ENCODE measurements at places on chromosomes 16 and 17.

GRCh38 chr17:78817123-78817522, 23.5 kb downstream of the USP36 start:
- peak; percentile 20 for DNase-seq

DNA sequence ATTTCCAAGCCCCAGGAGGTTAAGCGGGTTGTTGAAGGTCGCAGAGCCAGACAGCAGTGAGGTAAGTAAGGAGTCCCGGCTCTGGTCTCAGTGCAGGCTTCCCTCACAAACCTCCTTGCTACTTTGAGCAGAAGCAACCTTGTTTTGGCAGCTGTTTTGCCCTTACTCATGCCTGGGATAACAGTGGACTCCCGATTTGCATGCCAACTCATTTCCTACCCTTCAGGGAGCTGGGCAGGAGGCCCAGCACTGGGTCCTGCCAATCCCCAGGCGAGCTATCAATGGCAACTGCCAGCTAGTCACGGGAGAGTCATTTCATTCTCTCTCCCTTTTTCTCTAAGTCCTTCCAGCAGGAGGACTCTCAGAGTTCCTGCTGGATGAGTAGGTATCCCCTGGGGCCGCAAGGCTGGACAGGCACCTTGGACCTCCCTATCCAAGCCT, 72.0 kb upstream of the KSR1 start:
- no peak for DNase-seq

DNA sequence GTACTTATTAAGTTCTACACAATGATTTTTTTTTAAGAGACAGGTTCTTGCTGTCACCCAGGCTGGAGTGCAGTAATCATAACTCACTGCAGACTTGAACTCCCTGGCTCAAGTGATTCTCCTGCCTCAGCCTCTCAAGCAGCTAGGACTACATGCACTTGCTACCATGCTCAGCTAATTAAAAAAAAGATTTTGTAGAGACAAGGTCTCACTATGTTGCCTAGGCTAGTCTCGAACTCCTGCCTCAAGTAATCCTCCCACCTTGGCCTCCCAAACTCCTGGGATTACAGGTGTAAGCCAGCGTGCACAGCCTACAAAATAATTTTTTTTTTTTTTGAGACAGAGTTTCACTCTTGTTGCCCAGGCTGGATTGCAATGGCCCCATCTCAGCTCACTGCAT, 22.2 kb downstream of the USP32 start:
- DNase-seq: no peak

DNA sequence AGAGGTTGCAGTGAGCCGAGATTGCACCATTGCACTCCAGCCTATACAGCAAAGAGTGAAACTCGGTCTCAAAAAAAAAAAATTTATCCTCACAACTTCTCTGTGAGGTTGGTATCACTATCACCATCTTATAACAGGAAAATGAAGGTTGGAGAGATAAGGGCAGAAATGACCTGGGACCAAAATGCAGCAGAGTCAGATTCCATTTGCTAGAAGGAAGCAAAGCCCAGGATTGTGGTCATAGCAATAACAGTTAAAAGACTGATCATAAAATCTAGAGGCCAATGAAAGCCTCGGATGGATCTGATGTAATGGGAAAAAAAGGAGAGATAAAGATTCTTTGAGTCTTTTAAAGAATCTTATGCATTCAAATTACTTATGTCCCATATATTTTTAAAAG, 69.6 kb upstream of the TEKT1 start:
- DNase-seq: no peak

- DNase-seq: no peak
Observed at GRCh38 chr16:53061256-53061655, 6.5 kb downstream of the CHD9 start.

GRCh38 chr17:57881143-57881542, 31.3 kb upstream of the MRPS23 start:
- no peak for DNase-seq

DNA sequence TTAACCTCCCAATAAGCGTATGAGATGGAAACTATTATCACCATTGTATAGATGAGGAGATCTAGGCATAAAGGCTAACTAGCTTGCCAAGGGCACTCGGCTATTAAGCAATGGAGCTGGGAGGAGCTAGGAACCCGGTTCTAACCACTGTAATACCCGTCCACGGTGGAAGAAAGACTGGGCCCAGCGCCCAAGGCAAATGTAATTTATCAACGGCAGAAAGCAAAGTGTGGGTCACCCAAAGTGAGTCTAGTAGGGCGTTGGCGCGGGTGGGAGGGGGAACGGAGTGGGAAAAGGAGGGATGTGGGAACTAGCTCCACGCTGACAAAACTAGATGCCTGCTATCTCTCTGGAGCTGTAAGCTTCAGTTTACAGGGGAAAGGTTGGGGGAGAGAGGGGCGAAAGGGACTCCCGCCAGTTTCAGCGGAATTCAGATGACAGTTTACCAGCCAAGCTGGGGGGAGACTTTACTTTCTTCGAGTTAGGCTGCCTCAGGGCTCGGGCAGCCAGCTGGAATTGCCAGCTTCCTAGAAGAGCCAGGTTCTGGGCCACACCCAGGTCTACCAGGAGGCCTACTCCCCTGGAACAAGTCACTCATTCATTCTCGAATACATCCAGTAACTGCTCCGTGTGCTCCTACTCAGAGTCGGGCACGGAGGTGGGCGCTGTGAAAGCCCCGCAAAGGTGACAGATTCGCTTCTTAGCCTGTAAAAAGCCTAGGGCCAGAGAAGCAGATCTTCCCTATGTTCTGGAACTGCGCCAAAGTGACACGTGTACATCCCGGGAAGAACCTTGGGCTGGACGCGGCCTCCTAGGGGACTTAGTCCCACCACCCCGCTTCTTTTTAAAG, 837 bp downstream of the LRRC59 start:
- DNase-seq: no peak

DNA sequence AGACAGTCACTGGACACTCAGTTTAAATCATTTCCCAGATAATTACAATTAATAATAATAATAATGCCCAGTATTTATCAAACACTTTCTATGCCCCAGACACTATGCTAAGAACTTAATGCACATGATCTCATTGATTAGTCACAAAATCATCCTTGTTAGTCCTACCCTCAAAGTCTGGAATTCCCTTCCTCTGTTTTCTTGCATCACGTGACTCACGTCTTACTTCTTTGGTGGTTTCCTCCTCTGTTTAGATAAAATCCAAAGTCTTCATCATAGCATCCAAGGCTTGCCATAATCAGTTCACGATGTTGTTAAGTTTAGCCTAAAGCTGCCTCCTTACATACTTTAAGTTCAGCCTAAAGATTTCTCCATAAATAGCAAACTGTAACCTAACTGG, 471.9 kb downstream of the PMP22 start:
- no peak for DNase-seq

GRCh38 chr17:77303620-77304019, 162.9 kb downstream of the SEC14L1 start:
- DNase-seq: no peak

DNA sequence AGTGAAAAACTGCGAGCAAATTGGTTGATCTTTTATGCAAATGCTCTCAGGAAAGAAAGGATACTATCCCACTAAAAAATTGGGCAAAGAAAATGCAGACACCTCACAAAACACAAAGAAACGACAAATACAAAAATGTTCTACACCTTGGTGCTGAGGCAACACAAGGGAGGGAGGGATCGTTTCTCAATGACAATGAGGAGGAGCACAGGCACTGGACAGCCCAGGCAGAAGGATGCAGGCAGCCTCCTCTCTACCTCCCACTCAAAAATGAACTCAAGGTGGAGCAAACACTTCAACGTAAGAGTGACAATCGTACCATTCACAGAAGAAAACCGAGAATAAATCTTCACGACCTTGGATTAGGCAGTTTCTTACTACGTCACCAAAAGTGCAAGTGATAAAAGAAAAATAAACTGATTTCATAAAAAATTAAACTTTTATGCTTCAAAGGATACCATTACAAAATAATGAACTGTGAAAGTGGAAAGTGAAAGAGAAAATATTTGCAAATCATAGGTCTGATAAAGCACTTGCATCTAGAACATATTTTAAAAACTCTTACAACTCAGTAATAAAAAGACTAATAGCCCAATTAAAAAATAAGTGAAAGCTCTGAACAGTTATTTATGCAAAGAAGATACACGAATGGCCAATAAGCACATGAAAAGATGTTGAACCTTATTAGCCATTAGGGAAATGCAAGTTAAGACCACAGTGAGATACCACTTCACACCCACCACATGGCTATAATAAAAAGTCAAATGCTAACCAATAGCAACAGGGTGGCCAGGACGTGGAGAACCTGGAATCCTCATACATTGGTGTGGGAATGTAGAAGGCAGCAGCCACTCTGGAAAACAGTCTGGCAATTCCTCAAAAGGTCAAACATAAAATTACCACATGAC, 80.8 kb upstream of the TRAP1 start:
- no peak for DNase-seq

DNA sequence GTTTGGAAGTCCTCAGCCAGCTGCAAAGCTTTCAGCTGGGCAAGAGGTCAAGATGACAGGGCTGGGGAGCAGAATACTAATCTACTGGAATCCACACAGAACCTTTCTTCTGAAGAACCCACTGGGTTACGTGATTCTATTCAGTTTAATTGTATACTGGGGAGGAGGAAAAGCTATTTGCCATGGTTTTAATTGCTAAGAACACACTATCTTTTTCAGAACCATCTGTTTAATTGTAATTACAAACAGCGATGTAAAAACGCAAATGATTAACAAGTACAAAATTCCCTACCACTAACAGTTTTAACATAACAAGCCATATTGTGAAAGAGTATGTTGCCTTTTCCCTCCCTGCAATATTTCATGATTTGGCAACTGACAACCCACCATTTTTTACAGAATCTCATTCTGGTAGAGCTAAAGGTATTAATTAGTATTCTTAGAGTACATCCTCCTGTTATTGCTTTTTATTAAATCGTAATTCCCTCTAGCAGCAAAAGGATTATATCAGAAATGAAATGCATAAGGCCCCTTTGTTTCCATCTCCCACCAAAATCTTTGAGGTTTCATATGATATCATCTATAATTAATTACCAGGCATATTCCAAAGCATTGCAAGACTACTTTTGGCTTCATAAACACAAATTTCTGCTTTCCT, 12.1 kb downstream of the HYDIN start:
- no peak for DNase-seq

DNA sequence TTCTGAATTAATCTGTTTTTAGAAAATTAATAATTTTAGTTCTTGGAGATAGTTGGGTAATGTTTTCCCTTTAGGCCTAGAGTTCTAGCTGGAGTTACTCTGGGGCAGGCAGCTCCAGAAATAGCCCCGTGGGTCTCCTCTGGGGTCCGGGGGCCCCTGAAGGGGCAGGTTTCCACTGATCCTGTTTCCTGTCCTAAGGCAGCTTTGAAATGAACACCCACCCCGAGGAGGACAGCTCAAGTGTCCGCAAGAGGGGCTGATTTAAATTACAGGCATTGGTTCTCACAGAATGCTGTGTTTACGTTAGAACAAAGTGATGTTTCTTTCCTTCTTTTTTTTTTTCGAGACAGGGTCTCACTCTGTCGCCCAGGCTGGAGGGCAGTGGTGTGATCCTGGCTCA, 23.8 kb downstream of the EEF2K start:
- no peak for DNase-seq

DNA sequence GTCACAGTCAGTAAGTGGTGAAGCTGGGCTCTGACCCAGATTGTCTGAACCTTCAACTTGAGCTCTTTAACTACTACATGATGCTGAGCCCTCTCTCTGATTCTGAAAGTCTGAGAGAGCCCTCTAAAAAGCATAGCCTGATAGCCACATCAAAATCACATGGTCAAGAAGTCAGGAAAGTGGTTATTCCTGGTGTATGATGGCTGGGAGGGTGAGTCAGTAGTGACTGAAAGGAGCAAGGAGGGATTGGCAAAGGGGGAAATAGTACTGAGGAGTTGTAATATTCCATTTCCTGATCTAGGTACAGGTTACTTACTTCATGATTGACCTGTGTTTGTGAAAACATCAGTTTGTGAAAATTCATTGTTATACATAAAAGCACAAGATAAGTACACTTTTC, 89.1 kb downstream of the SSH2 start:
- no peak for DNase-seq

- DNase-seq: no peak
Observed at GRCh38 chr17:51647067-51647466, 386.7 kb downstream of the UTP18 start.

GRCh38 chr17:61700252-61700651, 109.2 kb upstream of the NACA2 start:
- no peak for DNase-seq

- no peak for DNase-seq
Observed at GRCh38 chr17:40373324-40373723, 8.8 kb upstream of the GJD3 start.

DNA sequence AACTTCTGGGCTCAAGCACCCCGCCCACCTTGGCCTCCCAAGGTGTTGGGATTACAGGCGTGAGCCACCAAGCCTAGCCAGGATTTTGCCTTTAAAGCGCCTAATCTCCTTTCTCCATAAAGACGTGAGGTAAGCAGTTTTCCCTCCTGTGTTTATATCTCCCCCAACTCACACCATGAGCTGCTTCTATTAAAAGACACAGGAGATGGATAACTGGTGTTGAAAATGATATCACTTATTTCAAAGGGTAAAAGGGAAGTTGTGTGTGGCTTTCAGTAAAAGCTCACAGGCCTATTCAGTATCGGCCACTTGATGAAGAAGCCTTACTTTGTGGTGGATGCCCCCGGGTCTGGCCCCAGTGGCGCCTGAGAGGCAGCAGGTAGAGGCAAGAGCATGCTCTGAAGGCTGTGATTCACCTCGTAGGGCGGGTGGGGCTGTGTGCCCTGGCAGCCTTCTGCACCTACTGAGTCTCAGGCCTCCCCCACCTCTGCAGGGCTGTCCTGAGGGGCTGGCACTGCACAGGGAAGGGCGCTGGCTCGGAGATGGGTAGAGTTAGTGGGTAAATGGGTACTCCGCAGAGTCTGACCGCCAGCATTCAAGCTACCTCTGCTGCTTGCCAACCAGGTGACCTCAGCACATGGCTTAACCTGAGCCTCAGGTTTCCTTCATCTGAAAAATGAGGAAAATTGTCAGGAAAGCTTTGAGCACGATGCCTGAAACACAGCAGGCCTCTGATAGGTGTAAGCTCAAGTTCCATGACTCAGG, 146.8 kb downstream of the CLEC16A start:
- no peak for DNase-seq

GRCh38 chr17:77845541-77846225, 112.8 kb upstream of the TNRC6C start:
- no peak for DNase-seq

GRCh38 chr16:11625769-11626168, 39.0 kb upstream of the LITAF start:
- no peak for DNase-seq

DNA sequence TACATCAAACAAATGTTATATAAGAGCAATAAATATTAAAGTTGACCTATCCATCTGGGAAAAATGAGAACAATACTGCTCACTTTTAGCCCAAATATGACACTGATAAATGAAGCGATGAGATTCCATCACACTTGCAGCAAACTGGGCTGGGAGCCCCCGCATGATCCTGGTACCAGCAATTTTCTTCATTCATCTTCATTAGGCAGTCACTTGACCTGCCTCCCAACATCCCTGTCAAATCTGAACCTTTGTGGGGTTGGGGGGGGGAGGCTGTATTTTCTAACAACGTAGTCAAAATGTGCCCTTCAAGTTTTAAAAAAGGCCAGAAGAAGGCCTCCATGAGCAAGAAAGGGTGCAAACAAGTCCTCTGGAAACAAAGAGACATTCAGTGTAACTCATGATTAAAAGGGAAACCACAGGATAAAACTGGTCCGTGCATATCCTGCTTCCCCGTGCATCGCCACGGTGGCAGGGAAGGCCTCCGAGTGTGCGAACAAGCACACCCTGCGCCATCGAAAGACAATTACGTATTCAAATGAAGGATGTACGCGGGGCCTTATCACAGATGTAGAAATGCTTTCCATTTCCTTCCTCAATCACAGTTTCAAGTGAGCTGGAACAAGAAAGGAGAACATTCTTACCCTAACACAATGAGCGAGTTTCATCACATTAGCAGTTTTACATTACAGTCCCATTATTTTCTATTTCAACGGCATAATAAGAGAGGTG, 48.4 kb downstream of the TOX3 start:
- DNase-seq: no peak

Measured in stimulated activated CD4-positive, alpha-beta T cell treated with anti-CD3 and anti-CD28 coated beads, Interleukin-1b, Interleukin-23, amount 100 ng/mL, for 1 hour (primary cell).